Kasumi-1 (cell line): ENCODE measurements at places on chromosomes 2 and 18.

GRCh38 chr2:223041527-223042109 is 10.4 kb upstream of the KCNE4 start:
- DNase-seq: peak; percentile 4

DNA sequence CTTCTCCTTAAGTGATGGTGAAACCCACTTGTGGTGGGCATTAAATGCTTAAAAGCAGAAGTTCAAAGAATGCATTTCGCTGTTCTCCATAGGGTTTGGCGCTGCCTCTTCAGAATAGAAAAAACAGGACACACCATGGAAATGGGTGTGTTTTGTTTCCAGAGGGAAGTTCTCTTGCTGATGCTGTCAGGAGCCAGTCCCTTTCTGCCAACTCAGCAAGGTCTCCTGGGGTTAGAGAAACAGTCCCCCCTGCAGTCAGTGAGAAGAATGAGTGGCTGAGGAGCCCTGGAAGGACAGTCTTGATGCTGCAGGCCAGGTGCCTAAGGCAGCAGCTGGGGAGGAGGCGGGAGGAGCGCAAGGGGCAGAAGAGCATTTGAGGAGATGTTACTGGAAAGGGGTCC is 37.8 kb upstream of the ASAP2 start:
- DNase-seq: peak; percentile 27

DNA sequence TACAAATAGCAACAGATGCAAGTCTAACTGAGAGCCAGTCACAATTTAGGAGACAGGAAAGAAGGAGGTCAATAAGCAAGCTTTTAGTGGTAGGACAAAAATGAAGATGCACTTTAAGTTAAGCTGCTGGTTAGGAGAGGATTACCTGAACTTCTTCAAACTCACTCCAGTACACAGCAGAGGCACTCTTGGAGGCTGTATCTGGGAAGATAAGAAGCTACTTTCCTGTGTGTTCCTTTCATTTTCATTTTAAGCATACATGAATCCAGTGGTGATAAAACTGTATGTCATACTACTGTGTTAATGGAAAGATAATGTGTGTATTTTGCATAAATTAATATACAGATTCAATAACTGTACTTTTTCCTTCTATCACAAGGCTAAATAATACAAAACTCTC is 49.6 kb downstream of the HYCC2 start:
- no peak for DNase-seq

- no peak for DNase-seq
These were observed 24.9 kb upstream of the YWHAQ start for GRCh38 chr2:9655441-9656269.

GRCh38 chr2:134029418-134029817 is 224.5 kb upstream of the MGAT5 start:
- no peak for DNase-seq

DNA sequence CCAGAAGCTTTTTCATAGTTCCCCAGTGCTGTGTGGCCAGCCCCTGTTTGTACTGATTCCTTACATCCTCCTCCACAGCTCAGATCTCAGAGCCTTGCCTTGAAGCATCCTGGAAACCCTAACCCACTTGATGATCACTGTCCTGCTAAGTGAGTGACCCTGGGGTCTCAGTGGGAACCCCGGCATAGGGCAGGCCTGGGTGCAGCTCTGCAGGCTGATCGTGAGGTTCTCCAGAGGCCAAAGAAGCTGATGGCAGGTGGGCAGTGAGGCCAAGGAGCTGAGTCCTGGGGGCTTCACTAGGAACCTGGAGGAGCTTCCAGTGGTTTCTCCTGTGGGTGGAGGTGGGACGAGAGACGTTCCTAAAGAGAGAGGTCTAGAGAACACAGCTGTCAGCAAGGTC is 47.4 kb upstream of the BIN1 start:
- no peak for DNase-seq

DNA sequence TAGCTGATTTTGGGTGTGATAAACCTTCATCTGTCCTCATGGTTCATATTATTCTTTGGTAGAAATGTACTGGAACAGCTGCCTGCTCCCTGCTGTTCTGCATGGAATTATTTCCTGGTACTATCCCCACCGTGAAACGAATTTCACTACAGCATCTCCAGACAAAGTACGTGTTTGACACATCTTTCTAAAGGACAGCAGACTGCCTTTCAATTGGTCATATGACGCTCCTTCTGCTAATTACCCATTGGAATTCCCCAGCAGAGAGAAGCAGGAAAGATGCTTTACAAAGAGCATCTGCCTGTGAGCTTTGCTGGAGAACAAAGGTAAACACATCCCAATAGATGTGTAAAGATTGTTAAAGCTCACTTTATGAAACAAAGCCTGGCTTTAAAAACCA is 4.4 kb upstream of the RFX8 start:
- DNase-seq: no peak

- DNase-seq: no peak
These were observed 63.2 kb downstream of the POLE4 start for GRCh38 chr2:75021672-75022071.

- DNase-seq: peak; percentile 71
These were observed 774 bp upstream of the FZD7 start for GRCh38 chr2:202032846-202033316.

DNA sequence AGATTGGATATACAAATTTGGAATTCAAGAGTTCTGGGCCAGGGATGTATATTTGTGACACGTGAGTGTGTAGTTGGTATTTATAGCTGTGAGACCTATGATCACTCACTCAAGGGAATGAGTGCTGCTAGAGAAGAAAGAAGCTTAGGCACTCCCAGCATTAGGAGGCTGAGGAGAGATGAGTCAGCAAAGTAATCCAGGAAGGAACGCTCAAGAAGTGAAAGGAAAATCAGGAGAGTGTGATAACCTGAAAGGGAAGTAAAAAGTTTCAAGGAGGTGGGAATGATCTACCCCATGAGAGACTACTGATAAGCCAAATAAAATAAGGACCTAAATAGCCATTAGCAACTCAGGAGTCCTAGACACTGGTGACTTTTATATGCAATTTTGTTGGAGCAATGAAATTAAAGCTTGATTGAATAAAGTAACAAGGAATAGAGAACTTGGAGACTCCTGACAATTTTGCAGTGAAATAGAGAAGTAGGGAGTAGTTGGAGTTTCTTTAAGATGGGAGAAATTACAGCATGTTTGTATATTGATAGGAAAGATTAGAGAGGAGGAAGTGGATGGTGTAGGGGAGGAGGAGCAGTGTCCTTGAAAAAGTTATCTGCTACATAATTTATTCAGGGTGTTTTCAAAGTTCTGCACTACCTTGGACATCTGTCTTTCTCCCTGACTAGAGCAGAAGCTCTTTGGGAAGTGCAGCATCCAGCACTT is 89.9 kb downstream of the UBE2E3 start:
- peak; percentile 25 for DNase-seq

- DNase-seq: no peak
These were observed 11.0 kb downstream of the SLC4A3 start for GRCh38 chr2:219638217-219638947.

GRCh38 chr2:32498306-32498705 is 129.5 kb upstream of the TTC27 start:
- DNase-seq: no peak

- no peak for DNase-seq
These were observed 541.7 kb downstream of the KCNJ3 start for GRCh38 chr2:155240176-155240575.

GRCh38 chr2:118222273-118222594 is 134.0 kb downstream of the INSIG2 start:
- DNase-seq: no peak

- no peak for DNase-seq
These were observed 266.5 kb downstream of the NEDD4L start for GRCh38 chr18:58310517-58310916.

GRCh38 chr2:70450641-70451250 is 102.9 kb downstream of the TGFA start:
- no peak for DNase-seq

DNA sequence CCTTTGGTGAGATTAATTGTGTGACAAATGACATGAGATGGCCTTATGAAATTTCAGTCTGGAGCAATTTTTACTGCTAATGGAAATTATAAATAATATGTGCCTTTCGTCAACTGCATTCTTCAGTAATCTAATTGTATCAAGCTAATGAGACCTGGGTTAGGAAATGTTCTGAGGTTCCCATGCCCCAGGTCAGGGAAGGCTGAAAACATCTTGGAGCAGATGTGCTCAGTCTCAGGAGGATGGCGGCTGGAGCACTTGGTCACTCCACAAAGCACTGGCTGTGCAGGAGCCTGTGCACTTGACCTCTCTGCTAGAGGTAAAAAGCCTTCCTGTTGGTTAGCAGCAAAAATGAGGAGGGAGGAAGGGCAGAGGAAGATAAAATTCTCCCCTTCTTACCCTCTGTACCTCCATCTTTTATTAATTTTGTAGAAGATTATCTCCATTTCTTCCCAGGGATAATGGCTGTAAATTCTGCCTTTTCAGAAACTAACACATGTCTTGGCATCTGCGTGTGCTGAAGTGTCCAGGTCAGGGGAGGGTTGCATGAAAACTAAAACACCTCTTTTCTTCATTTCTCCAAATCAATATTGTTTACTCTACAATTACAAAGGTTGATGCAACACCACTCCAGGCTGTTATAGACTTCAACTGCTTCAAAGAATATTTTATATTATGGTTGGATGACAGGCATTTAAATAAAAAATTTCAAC is 1606.4 kb upstream of the ACVR2A start:
- no peak for DNase-seq

DNA sequence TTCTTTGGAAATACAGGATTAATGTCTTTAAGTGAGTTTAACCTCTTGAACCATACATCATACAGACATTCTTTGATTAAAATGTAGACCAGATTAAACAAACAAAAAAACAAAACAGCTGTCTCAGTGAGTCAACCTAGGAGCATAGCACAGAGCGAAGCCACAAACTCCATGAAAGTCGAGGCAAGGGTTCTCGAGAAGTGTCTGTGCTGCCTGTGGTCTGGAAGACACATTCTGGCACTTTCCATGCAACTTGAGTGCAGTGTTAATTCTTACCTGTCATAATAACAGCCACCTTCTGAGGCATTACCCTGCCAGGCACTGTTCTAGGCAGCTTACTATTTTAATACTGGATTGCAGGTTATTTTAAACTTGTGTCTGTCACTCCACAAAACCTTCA is 435.5 kb upstream of the MMADHC start:
- peak; percentile 60 for DNase-seq

DNA sequence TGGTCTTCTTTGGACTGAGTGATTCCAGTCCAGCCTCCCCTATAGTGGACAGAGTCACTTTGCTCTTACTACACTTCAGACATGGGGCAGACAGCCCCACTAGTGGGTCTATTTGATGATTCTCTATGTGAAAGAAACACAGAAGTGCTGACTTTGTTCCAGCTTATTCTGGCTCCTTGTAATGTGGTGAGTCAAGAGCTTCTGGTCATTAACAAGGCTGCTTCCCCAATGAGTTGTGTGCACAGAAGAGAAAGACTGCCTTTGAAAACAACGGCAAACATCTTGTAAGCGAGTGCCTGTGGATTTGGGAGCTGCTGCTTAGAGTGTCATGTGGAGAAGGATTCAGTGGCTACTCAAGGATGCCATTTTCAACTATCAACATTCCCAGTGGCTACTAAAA is 39.1 kb downstream of the RMC1 start:
- DNase-seq: no peak

DNA sequence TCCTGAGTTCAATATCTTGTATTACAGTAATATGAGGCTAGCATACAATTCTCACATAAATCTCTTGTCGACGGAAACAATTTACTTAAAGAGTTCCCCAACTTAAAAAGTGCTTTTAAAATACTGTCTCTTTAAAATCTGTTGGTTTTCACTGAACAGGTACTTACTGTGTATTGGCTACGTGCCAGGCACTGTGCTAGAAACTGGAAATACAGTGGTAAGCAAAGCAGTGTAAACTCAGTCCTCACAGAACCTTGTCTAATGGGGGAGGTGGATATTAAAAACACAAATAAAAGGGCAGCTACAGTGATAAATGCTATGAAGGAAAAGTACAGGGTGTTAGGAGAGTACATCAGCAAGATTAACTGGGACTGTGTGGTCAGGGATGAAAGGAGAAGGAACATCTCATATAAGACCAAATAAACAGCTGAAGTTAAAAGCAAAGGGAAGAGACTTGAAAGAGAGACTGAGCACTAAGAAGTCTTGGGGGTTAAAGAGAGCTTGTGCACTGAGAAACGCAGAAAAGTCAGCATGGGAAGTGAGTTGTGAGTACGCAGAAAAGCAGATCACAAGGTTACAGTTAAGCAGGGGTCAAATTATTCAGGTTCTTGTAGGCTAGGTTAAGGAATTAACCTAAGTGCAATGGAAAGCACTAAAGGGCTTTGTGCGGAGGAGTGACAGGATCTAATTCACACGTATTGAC is 52.5 kb downstream of the USP40 start:
- no peak for DNase-seq

GRCh38 chr2:95738301-95738700 is 146.5 kb downstream of the TRIM43 start:
- no peak for DNase-seq

DNA sequence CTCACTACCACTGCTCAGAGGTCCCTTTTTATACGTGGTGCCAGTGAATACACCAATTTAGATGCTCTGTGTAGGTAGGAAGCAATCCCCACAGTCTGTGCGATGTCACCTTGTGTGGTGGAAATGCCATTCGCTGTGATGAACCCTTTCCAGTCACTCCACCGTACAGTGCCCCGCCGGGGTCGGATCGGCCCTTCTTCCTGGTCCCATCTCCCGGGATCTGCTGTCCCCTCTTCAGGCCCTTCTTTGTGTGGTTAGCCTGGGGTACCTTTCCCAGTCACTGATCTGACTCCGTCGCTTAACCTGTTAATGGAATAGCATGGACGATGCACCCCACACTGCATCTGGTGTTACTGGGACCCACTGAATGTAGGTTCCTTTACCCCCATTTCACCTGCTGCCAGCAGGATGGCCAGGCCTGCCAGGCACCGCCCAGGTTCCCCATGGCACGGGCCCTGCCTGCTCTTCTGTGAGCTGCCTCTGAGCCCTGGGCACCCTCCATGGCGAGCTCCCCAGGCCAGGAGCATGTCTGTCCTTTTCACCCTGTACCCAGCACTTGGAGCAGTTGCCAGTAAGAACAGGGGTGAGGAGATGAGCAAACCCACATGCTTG is 18.0 kb downstream of the TWIST2 start:
- no peak for DNase-seq

GRCh38 chr18:53148123-53148522 is 808.1 kb downstream of the DCC start:
- no peak for DNase-seq

DNA sequence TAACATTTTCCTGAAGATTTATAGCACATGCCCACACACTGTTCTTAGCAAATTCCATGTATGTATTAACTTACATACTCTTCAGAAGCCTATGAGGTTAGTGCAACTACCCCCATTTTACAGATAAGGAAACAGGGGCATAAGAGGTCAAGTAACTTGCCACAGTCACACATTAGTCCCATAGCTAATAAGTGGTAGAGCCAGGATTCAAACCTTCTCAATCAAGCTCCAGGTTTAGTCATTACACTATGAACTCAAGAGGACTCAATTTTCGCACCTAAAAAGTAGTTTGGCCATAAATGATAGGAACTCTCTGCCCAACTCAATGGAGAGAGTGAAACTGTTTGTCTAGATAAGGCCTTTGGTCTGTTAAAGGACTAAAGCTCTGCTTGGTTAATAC is 9.7 kb upstream of the RIF1 start:
- no peak for DNase-seq
